ENCODE measurements at places on chromosomes 11 and 22. TPM values are rescaled to one million over a fixed set of nuclear protein-coding genes. Genes with fewer than 3 reads are reported as not detected.

Gene INS
- not detected for polyA plus RNA-seq

Gene SLC5A12
- polyA plus RNA-seq: not detected

Gene SLC22A6
- not detected for polyA plus RNA-seq

- DNase-seq: no peak
These were observed 10.8 kb upstream of the OR51L1 start for GRCh38 chr11:4983841-4984240.

- DNase-seq: no peak
These were observed 20.3 kb upstream of the MRPL17 start for GRCh38 chr11:6703247-6704063.

DNA sequence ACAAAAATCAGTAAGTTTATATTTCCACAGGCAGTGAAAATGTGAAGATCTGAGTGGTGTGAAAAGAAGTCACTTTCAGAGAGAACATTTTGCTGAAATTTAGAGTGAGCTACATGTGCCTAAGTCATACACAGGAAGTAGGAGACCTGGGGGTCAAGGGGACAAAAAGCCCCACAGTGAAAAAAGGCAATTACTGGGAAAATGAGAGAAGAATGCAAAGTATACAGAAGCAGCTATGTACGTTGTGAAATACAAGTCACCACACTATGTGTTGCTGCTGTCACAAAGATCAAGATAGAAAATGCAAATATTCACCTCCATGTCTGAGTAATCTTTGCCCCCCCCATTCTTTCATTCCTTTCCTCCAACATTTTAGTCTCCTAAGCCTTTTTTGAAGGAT lies 21.6 kb upstream of the SESN3 start:
- no peak for DNase-seq

GRCh38 chr11:70242885-70243284 lies 27.6 kb upstream of the PPFIA1 start:
- no peak for DNase-seq

DNA sequence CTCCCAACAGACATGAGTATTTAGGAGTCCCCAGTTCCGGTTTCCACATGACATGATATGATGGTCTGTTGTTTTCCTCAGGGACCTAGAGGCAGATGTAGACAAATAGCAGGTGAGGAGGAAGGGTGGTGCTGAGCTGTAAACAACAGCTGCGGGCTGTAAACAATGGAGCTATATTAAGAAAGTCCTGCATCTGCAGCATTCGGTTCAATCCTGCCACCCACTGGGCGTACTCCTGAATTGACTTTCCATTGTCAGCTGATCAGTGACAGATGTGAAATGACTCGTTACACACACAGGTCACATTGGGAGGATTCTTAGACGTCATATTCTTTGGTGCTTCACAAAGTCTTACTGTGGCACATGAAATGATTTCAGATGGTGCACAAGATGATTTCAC lies 26.8 kb upstream of the RAG1 start:
- DNase-seq: no peak

GRCh38 chr22:47001288-47001687 lies 238.8 kb downstream of the TBC1D22A start:
- no peak for DNase-seq
